ENCODE measurements at places on chromosomes 13 and 19. TPM values are rescaled to one million over a fixed set of nuclear protein-coding genes. Genes with fewer than 3 reads are reported as not detected.

GRCh38 chr13:26957182-26957581 is 196.6 kb upstream of the GPR12 start:
- no peaks in the 10 kb centered on the region for H3K36me3 ChIP-seq
- no peak for DNase-seq
- no peak overlapping the region for H3K27ac ChIP-seq
- H3K4me3 ChIP-seq: no peak overlapping the region
- no peaks in the 10 kb centered on the region for H3K4me1 ChIP-seq

The PRR12 gene
- total RNA-seq: 78.8 TPM

The UPK1A gene
- total RNA-seq: 0.29 TPM

DNA sequence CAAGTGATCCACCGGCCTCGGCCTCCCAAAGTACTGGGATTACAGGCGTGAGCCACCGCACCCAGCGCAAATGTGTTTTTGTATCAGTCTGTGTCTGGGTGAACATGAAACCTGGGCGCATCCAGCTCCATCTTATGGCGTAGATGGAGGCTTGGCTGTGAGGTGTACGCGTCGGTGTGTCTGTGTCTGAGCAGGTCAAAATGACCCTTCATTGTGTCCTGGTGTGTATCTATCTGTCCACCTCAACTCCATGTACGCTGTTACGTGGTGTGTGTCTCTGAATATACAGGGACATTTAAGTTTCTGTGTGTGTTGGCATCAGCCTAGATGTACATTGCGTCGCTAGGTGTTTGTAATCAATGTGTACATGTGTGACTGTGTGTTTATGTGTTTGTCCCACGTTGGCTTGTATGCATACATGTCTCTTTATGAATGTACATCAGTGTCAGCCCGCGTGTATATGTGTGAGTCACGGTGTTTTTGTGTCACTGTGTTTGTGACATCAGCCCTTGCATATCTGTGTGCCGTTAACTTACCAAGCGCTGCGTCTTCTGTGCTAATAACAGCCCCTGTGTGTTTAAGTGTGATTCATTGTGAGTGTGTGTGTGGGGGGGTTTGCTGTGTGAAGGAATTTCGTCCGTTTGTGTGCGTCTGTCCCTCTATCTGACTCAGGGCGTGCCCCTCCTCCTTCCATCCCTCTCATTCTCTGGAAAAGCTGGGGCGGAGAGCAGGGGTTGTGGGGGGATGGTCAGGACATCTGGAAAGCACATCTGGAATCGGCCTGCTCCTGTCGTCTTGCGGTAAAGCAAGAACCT is 6.4 kb downstream of the AXL start:
- H3K4me1 ChIP-seq: peaks cover 14% of the 10 kb centered on the region
- H3K27ac ChIP-seq: no peak overlapping the region
- H3K4me3 ChIP-seq: peak overlapping the region; percentile 26
- DNase-seq: no peak

DNA sequence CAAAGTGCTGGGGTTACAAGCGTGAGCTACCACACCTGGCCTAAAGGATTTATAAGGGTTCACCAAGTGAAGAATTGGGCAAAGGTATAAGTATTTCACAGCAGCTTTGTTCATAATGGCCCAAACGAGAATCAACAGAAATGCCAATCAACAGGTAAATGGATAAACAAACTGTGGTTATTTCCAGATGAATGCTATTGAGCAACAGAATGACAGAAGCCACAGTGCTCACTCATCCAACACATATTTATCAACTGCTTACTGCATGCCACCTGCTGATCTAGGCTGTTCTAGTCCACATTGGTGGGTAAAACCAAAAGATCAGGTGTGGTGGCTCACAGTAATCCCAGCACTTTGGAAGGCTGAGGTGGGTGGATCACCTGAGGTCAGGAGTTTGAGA is 27.7 kb downstream of the CACNA1A start:
- no peak overlapping the region for H3K27ac ChIP-seq
- DNase-seq: no peak
- no peaks in the 10 kb centered on the region for H3K4me1 ChIP-seq
- no peak overlapping the region for H3K4me3 ChIP-seq
- no peaks in the 10 kb centered on the region for H3K27me3 ChIP-seq
- H3K36me3 ChIP-seq: no peaks in the 10 kb centered on the region

DNA sequence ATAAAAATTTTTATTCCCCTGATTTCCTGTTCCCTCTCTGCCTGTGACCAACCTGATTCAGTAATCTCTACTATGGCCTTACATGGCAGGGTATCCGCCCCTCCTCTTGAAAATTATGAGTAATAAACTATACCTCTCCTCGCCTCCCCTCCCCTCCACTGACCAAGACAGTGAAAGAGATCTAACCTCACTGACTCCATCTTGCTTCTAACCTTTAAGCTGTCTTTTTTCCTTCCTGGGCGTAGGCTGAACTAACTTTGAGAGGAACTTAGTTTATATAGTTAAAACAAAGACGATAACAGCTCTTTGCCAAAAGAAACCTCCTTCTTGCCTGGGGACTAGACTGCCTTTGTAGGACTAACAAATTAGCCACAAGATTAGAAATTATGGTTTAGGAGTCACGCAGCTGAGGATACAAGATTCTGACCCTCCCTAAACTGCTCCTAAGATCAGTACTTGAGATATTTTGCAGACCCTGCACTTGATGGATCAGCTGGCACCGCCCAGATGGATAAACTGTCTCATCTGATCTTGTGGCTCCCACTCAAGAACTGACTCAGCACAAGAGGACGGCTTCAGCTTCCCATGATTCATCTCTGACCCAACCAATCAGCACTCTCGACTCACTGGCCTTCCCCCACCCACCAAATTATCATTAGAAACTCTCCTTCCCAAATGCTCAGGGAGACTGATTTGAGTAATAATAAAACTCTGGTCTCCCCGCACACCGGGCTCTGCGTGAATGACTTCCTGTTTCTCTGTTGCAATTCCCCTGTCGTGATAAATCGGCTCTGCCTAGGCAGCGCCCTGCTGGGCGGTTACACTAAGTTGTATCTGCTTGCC is 187.1 kb downstream of the TDRD3 start:
- no peaks in the 10 kb centered on the region for H3K4me1 ChIP-seq
- DNase-seq: no peak
- no peaks in the 10 kb centered on the region for H3K36me3 ChIP-seq
- no peak overlapping the region for H3K4me3 ChIP-seq
- H3K27ac ChIP-seq: no peak overlapping the region
- no peaks in the 10 kb centered on the region for H3K27me3 ChIP-seq

DNA sequence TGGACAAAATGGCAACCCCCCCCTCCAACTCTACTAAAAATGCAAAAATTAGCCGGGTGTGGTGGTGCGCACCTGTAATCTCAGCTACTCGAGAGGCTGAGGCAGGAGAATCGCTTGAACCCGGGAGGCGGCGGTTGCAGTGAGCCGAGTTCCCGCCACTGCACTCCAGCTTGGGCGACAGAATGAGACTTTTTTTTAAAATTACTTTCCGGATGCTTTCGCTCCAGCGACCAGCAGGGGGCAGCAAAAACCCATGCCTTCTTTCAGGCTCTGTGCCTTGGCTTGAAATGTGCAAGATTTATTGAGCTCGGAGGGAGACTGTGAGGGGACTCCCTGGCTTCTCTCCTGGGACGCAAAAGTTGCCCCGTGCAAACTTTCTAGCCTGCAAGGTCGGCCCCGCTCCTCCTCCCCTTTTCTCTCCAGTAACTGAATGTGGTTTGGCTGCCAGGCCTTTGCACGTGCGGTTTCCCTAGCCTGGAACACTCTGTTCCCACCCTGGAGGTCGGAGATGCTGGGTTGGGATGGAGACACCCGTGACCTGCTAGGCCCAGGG is 61.4 kb upstream of the NFIC start:
- DNase-seq: peak; percentile 63
- no peak overlapping the region for H3K4me3 ChIP-seq
- H3K36me3 ChIP-seq: no peaks in the 10 kb centered on the region

The ADGRE2 gene
- 0.82 TPM for total RNA-seq

DNA sequence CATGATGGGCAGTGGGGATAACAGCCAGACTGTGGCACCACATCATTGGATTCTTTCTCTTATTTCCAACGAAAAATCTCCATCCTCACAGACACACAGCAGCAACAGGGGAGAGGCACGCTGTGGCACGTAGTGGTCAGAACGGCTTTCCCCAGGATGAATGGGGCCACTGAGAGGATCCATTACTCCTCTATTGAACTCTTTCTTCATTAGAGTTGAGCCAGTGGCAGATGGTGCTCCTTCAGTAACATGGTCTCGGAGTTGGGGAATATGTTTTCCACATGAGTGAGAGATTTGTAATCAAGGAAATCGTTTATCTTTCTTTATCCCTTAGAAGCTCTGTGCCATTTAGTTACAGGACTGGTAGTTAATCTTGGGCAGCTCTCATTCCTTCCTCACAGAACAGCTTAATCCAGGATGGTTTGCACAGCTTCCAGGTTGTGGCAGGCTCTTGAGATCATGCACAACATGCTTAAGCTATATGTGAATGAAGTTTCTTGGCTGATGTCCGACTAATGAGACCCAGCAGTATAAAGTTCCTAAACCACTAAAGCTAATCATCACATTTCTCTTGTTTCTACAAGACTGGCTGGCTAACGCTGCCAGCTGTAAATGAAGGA is 180.5 kb upstream of the SLC10A2 start:
- no peak overlapping the region for H3K4me3 ChIP-seq
- H3K27ac ChIP-seq: no peak overlapping the region
- no peaks in the 10 kb centered on the region for H3K27me3 ChIP-seq
- no peak for DNase-seq
- H3K4me1 ChIP-seq: no peaks in the 10 kb centered on the region

The ZNF850 gene
- total RNA-seq: 4.7 TPM

The MATK gene
- total RNA-seq: 26.2 TPM

- H3K4me1 ChIP-seq: no peaks in the 10 kb centered on the region
- no peak overlapping the region for H3K27ac ChIP-seq
- no peaks in the 10 kb centered on the region for H3K36me3 ChIP-seq
- H3K27me3 ChIP-seq: peaks cover 39% of the 10 kb centered on the region
- DNase-seq: no peak
- H3K4me3 ChIP-seq: no peak overlapping the region
These were observed 2.3 kb upstream of the GPR12 start for GRCh38 chr13:26762745-26763345.

DNA sequence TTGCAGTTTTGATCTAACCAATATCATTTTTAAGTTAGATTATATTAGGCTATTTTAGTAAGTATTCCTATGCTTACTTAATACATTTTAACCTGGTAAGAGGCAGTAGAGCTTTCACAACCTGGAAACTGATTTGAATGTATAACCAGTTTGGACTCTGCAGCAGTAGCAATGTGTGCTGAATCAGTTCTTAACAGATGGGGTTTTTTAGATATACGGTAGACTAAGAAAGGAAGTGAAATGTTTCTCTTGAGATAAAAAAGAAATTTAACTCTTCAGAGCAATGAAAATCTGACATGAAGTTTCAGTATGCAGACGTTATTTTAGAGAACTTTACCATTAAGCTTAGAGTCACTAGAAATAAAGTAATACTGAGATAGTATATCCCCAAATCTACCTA is 2.7 kb downstream of the NBEA start:
- peaks cover 10% of the 10 kb centered on the region for H3K4me1 ChIP-seq
- H3K4me3 ChIP-seq: no peak overlapping the region
- H3K36me3 ChIP-seq: no peaks in the 10 kb centered on the region
- peaks cover 14% of the 10 kb centered on the region for H3K27me3 ChIP-seq

- H3K27ac ChIP-seq: no peak overlapping the region
- no peak overlapping the region for H3K4me3 ChIP-seq
- no peak for DNase-seq
- H3K4me1 ChIP-seq: no peaks in the 10 kb centered on the region
- no peaks in the 10 kb centered on the region for H3K27me3 ChIP-seq
These were observed 90.3 kb downstream of the LRCH1 start for GRCh38 chr13:46643165-46643777.

DNA sequence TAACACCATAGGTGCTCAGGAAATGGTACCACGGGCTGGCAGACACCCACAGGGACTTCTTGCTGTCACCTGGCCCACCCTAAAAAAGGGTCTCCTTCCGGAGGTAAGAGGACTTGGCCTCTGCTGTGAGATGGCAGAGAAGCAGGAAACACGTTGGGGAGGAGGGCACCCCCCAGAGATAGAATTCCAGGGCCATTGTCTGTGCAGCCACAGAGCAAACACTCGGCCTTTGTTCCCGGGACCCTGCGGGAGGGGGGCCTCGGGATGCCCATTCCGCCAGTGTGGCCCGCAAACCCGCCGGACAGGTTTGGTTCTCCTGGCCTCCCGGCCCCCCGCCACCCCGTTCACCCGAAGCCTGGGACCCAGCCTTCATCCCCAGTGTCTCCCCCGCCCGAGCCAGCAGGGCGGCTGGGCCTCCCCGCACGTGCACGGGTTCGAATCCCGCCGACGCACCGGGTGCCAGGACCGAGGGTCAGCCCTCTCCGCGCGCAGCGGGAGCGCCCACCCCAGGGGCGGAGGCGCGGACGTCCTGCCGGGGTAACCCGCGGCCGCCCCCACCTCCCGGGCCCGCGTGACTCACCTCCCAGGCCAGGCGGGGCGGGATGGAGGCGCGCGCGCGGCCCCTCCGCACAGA is 714 bp downstream of the PLPP2 start:
- peak overlapping the region; percentile 67 for H3K27ac ChIP-seq
- H3K36me3 ChIP-seq: no peaks in the 10 kb centered on the region
- peaks cover 3% of the 10 kb centered on the region for H3K27me3 ChIP-seq
- no peak for DNase-seq

DNA sequence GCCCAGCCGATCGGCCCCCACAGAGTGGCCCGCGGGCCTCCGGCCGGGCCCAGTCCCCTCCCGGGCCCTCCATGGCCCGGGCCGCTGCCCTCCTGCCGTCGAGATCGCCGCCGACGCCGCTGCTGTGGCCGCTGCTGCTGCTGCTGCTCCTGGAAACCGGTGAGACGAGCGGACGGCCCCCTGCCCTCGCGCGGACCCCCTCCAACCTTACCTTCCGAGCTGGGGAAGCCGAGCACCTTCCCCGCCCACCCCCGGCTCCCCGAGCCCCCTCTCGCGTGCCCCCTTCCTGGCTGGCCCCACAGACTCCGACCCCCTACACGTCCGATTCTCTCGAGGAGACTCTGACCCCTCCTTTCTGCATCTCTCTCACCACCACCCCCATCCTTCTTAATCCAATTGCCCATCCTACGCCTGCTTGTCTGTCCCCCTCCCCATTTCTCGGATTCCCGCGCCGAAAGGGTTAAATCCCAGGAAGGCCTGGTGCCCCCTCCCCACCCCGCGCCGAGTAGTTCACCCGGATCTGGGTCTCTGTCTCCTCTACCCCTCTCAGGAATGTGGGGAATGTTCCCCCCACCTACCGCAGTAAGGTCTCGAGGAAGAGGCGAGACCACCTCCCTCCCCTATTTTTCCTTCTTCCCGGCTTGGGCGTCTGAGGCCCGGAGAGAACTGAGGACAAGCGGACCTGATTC is 502 bp downstream of the NECTIN2 start:
- no peak for DNase-seq
- peaks cover 41% of the 10 kb centered on the region for H3K4me1 ChIP-seq
- peak overlapping the region; percentile 54 for H3K4me3 ChIP-seq
- no peak overlapping the region for H3K27ac ChIP-seq
- peaks cover 45% of the 10 kb centered on the region for H3K27me3 ChIP-seq
- no peaks in the 10 kb centered on the region for H3K36me3 ChIP-seq

DNA sequence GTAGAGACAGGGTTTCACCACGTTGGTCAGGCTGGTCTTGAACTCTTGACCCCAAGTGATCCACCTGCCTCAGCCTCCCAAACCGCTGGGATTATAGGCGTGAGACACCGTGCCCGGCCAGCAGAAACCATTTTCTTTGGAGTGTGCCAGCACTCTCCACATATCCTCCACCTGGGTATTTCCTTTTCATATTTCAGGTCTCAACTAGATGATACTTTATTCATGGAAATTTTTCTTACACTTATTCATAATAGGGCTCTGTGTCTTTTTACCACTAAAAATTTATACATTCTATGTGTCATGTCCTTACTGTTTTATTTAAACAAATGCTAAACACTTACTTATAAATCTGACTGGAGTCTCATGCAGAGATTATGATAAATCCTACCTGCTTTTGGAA is 305.9 kb downstream of the PCDH20 start:
- no peak for DNase-seq
- no peaks in the 10 kb centered on the region for H3K4me1 ChIP-seq
- H3K27me3 ChIP-seq: no peaks in the 10 kb centered on the region
- H3K27ac ChIP-seq: no peak overlapping the region
- no peak overlapping the region for H3K4me3 ChIP-seq
- no peaks in the 10 kb centered on the region for H3K36me3 ChIP-seq

Data from T-cell (primary cell).